ENCODE measurements at places on chromosomes 11 and 22. TPM values are rescaled to one million over a fixed set of nuclear protein-coding genes. Genes with fewer than 3 reads are reported as not detected.
A peak's percentile ranks its signal among the peaks of the same experiment; 100 is the strongest.

DNA sequence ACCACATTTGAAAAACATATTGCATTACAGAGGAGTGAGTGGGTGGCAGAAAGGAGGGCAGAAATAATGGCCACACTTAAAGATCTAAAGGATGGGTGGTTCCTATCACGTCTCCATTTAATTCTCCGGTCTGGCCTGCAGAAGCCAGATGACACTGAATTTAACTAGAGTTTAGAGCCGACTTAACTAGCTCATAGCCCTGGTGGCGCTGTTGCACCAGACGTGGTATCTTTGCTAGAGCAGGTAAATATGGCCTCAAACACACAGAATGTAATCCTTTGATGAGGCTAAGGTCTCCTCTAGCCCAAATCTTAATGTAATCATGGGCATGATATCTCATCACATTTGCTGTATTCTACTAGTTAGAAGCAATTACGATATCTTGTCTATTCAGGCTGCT is 51.5 kb upstream of the GAL start:
- DNase-seq: peak; percentile 88

GRCh38 chr11:57279116-57279515 is 42.1 kb upstream of the APLNR start:
- peak; percentile 43 for DNase-seq

- no peak for DNase-seq
These were observed 141.6 kb downstream of the BUD13 start for GRCh38 chr11:116631201-116631600.

DNA sequence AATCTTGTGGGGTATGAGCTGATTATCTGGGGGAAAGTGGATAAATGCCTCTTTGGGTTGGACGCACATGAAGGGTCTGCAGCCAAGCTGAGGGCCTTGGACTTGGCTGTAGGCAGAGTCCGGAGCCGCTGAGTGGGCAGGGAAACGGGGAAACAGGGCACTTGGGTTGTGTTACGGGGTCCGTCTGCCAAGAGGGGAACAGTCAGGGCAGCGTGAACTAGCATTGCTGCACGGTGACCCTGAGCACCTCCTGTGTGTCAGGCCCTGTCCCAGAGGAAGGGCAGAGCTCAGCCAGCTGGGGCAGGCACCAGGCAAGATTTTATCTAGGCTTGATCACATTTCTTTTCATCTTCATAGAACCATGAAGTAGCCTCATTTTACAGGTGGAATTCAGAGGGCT is 11.9 kb downstream of the FAM83F start:
- DNase-seq: no peak

DNA sequence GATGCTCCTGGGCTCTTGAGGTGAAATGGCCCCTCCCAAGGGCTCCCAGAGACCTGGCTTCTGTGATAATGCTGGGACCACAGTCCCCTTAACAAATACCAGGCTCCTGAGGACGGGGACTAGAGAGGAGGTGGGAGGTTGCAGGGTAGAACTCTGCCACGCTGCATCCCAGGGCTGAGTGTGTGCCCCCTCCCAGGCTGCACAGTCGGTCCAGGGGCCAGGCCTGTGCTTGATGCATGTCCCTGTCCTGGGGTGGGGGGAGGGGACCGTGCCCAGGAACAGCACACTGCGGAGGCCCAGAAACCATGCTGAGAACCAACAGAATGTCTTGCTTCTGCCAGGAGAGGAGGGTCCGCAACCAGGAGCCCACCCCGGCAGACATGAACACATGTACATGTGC is 9.3 kb downstream of the CSF2RB start:
- DNase-seq: no peak

ZNHIT2 gene
- 59.0 TPM for total RNA-seq

DNA sequence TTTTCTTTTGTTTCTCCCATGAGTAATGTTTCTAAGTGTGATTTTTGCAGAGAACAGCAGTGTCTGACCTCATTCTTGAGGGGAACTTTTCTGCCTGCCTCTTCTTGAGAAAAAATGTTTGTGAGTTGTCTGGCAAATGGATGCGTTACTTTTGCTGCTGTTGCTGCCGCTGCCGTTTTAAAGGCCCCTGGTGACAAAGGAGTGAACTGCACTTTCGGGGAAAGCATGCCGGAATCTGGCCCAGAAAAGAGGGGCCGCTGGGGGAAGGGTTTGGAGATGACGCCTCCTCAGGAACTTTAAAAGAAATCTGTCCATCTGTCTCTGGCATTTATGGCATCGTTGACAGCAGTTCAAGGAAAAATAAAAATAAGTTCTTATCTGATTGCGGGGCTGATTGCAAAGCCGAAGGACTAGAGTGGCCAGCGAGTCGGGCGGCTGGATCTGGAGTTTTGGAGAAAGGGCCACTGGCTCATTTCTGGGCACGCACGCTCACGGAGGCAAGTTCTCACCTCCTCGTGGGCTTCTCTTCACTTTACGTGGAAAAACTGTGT is 16.5 kb downstream of the ZBTB16 start:
- DNase-seq: peak; percentile 51

GRCh38 chr11:2132246-2132645 is 6.9 kb downstream of the IGF2 start:
- DNase-seq: no peak

SLC7A4 gene
- not detected for total RNA-seq

BAD gene
- total RNA-seq: 360 TPM

- DNase-seq: no peak
These were observed 16.1 kb downstream of the ARHGAP42 start for GRCh38 chr11:100703139-100703538.
